ENCODE measurements at places on chromosomes 6 and 20.

DNA sequence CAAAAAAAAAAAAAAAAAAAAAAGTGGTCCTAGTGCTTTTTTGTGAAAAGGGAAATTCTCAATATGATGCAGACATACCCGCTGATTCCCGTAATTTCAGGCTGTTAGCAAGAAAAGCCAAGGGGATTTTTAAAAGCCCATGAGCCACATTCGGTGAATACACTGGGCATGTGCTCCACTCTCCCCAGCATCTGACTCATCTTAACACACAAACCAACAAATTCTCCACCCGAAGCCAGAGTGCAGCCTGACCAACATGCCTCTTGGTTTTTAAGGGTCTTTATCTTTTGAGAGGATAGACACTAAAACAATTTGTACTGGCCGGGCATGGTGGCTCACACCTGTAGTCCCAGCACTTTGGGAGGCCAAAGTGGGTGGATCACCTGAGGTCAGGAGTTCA is 45.5 kb upstream of the CD83 start:
- no peak for DNase-seq

DNA sequence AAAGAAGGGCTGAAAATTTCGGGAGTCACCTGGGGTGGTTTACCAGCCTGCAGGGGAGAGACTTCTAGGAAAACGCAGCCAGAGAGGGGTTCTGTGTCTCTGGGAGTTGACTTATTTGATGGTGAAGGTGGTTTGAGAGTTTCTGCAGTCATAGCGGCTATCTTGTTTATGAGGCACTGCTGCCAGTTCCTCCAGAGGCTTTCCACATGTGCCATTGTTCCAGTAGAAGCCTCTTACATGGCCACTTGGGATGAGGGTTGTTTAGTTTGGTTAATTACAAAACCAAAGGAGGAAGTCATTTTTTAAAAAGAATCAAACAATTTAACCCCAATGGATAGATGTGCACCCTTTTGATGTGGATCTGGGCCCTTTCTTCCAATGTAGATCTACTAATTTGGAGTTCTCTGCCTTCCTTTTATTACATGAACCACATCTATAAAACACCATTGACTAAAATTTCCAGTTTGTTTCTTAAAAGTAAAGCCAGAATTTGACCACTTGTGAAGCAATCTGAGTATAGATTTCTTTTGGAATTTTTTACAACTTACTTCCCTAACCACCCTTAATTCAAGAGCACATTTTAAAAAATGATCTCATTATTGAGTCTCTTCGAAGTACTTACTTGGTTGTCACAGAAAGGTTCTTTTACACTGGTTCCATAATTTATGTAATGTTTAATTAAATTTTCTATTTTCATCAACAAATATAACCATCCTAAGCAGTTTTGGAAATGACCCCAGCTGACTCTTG is 97.6 kb downstream of the TCP11 start:
- no peak for DNase-seq

GRCh38 chr6:138229072-138229471 is 10.8 kb upstream of the PBOV1 start:
- no peak for DNase-seq

DNA sequence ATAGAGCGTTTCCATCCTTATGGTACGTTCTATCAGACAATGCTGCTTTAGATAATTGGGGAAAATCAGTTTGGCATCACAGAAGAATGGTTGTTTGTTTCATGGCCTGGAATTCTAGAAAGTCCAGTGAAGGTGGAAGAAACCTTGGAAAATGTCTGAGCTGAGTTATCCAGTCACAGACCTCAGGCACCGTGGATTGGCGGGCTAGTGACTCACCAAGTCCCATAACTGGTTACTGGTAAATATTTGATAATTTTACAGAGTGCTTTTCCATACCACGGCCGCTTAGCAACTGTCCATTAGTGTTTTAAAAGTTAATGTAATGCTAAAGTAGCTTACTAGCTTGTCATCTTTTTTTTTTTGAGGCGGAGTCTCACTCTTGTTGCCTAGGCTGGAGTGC is 99.4 kb downstream of the SLC35B3 start:
- no peak for DNase-seq

All from vagina (tissue), 2 donors.